ENCODE measurements at places on chromosomes 5 and 9. TPM values are rescaled to one million over a fixed set of nuclear protein-coding genes. Genes with fewer than 3 reads are reported as not detected.
A peak's percentile ranks its signal among the peaks of the same experiment; 100 is the strongest.

GRCh38 chr5:100803397-100803796 is 99.7 kb downstream of the ST8SIA4 start:
- DNase-seq: no peak

GRCh38 chr5:135890867-135891266 is 4.8 kb downstream of the IL9 start:
- no peak for DNase-seq

GRCh38 chr9:133468777-133469421 is 9.1 kb downstream of the CACFD1 start:
- no peak for DNase-seq

DNA sequence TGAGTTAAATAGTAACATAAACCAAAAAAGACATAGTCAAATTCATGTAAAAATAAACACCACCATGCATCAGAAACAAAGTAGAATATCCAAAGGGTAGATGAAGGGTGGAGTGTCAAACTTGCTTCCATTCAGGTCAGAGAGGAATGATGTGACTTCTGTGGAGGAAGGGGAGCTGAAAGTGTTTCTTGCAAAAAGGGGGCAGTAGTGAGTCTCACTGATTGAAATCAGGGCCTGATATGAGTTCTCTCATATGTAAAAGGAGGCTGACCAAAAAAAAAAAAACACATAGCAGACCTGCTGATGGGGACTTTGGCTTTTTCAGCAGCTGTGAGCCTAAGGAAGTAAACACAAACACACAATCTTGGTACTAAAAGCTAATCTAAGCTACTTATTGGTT is 38.8 kb upstream of the RGMB start:
- no peak for DNase-seq

DNA sequence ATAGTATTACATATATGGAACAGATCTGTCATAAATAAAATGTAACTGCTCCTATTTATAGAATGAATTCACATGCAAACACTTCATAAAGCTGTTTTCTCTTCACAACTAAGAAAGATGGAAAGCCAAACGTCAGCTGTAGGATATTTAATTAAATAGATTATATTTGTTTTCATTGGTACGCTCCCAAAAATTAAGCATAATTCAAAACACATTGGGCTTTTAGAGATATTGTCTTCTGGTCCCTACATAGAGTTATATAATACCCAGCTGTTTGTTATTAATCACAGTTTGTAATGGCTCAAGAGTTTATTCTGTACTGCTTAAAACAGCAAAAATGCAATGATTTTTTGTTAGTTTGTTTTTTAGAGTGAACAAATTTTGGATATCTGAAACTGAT is 61.2 kb downstream of the MRPS30 start:
- no peak for DNase-seq

GRCh38 chr5:177327539-177328522 is 16.1 kb upstream of the MXD3 start:
- peak; percentile 71 for DNase-seq

The ARL10 gene
- 0.15 TPM for total RNA-seq

DNA sequence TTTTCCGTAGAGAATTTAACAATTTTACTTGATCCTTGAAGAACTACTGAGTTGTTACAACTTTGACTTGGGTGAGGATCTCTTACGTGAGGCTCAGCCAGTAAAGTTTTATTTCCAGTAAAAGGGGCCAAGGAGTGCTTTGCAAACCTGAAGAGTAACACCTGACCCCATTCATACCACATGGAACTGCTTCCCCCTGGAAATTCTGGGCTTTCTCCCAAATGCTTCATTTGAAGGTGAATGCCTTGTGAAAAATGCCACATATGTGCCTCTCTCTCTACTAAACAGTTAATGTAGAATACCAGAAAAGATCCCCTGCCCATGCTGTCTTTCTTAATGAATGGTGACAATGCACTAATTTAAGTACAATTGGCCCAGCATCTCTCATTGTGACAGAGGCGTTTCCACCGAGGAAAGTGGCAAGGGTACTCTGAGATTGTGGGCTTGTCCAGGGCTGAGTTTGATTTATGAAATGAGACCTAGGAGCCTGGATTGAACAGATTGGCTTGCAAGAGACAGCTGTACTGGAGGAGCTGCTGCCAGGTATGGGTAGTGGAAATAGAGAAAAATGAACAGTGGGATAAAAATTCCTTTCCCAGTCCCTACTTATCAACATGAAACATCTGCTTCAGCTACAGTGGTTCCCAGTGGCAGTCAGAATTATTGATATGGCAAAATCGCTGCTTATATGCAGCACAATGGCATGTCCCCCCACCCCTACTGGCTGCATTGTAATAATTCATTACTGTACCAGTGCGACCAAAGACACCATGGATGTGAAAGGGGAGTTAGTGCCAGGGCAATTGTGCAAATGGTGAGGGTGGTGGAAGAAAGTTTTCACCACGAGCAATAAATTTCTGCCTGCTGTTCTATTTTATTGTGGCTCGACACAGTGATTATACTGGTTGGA is 843.7 kb upstream of the WWC1 start:
- no peak for DNase-seq

The INSL6 gene
- total RNA-seq: not detected

- no peak for DNase-seq
These were observed 4.4 kb upstream of the IRX1 start for GRCh38 chr5:3590967-3591900.

The SLCO6A1 gene
- not detected for total RNA-seq

DNA sequence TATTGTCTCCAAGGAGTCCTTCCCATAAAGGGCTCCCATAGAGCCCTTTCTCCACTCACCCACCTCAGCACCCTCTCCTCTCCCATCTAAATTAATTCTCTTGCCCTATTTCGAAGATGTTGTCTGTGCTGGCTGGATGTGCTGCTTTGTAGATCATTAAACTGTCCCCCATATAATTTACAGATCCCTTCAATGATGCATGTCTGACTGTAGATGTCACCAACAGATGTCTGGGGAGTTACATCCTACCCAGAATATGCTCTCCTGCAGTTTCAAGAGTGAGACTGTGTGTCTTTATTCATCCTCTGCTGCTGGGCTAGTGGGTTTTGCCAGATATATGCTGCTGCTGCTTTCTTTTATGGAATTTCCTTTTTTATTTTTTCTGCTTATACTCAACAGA is 351.2 kb downstream of the MLLT3 start:
- no peak for DNase-seq

DNA sequence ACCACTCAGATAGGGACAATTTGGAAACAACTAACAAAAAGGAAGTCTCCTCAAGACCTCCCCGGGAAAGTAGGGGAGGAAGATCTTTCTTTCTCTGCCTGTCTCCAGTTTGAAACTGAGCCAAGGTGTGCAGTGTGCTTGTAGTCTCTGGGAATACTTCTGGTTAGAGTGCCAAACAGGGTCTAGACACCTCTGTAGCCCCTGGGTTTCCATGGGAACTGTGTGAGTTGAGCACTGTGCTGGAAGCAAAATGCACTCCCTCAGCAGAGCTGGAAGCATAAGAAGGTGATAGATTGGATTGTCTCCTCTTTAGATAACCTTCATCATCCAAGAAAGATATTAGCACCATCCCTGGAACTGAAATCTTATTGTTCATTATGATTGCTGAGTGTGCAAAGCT is 129.2 kb upstream of the TNPO1 start:
- DNase-seq: no peak

The C9orf50 gene
- total RNA-seq: not detected
